ENCODE measurements at places on chromosomes 1 and 21.

- no peak for DNase-seq
Observed at GRCh38 chr1:244674446-244674845, 21.5 kb downstream of the DESI2 start.

DNA sequence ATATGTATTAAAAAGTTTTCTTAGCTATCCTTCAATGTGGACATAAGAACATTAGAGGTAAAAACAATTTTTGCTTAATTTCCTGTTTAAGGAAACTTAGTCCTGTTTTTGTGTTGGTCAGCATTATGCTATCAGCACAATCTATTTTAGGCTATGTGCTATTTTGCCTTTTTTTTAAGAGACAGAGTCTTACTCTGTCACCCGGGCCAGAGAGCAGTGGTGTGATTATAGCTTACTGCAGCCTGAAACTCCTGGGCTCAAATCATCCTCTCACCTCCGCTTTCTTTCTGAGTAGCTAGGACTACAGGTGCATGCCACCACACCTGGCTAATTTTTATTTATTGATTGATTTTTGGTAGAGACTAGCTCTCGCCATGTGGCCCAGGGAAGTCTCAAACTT is 199.1 kb upstream of the TMPRSS15 start:
- no peak for DNase-seq

DNA sequence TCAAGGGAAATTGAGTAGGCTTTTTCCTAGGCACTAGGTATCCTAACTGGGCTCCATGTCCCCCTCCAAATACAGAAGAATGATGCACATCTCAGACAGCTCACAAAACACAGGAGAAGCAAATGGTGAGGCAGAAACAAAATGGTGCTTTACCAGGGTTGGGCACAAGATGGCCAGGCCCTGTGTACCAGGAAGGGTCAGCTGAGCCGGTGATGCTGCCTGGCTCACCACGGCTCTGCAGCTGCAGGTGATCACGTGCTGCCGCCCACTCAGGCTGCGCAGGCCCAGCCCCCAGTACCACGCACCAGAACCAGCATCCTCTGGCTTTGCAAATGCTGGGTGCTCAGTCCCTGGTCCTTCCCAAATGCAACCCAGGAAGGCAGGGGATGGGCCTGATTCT is 993 bp upstream of the DSCAM start:
- DNase-seq: no peak

- DNase-seq: no peak
Observed at GRCh38 chr1:235304549-235305451, 23.2 kb downstream of the ARID4B start.

DNA sequence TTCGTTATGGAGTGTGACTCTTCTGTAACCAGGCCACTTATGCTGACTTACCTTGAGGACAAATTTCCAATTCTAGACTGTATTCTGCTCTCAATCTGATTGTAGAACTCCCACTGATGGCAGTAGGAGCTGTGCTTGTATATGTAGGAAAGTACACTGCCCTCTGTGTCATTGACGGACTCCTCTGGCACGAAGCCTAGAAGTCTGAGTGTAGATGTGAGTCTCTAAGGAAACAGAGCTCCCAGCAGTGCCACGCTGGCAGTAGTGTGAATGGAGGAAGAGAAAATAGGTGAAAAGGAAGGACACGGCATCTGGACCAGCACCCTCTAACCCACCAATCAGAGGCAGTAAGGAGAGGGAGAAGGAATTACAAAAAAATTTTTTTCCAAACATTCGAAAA is 130.4 kb upstream of the ADGRL2 start:
- no peak for DNase-seq

DNA sequence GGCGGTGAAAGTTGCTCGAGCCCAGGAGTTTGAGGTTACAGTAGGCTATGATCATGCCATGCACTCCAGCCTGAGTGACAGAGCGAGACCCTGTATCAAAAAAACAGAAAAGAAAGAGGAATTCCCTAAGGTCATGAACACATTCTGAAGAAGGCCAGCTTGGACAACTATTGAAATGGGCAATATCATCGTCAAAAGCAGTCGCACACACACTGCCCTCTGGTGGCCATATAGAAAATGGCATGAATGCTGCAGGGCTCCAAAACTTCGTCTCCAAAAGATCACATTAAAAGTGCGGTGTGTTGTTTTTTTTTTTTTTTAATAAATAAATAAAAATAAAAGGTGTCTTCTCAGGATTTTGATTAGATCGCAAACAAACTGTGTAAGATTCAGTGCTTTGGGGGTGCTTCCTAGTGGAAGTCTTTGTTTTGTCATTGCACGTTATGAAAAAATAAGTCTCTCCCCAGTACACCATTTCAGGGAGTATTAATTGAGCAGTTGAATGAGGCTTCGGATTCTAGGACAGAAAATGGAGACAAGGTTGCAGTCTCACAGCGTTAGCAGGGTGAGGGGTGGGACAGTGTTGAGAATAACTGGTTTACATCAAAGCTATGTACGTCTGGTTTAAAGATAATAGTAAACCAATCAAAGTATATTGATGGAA is 87.5 kb upstream of the FMN2 start:
- DNase-seq: no peak

- DNase-seq: no peak
Observed at GRCh38 chr1:76868154-76868882, 1.0 kb downstream of the ST6GALNAC5 start.

DNA sequence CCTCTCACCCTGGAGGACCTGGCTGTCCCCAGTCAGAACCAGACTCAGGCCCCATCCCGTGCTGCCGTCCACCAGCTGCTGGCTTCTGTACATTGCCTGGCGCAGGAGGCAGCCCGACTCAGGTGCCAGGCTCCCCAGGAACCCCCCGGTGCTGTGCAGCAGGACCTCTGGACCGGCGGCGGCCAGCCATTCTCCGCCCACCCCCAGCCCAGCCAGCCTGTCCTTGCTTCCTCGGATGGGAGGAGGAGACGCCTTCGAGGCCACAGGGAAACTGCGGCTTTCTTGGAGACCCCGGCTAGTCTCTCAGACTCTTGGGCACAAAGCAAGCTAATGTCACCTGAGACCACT is 4.4 kb downstream of the C1orf167 start:
- DNase-seq: no peak

DNA sequence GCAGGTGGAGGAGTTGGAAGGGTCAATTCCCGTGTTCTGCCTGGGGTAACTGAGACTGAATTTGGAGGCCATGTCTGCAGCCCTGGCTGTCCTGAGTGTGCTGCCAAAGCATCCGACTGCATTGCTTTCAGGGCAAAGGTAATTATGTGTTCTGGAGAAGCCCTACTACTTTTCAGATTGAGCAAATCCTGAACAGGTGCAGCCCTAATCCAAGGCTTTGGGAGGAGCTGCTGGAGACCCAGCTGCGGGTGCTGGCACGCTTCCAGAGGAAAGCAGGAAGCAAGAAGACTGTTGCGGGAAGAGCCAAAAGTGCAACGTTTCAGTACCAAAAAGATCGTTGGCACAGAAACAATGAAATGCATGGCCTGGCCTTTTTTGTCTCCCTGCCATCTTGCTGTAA is 73.7 kb upstream of the NRIP1 start:
- no peak for DNase-seq

DNA sequence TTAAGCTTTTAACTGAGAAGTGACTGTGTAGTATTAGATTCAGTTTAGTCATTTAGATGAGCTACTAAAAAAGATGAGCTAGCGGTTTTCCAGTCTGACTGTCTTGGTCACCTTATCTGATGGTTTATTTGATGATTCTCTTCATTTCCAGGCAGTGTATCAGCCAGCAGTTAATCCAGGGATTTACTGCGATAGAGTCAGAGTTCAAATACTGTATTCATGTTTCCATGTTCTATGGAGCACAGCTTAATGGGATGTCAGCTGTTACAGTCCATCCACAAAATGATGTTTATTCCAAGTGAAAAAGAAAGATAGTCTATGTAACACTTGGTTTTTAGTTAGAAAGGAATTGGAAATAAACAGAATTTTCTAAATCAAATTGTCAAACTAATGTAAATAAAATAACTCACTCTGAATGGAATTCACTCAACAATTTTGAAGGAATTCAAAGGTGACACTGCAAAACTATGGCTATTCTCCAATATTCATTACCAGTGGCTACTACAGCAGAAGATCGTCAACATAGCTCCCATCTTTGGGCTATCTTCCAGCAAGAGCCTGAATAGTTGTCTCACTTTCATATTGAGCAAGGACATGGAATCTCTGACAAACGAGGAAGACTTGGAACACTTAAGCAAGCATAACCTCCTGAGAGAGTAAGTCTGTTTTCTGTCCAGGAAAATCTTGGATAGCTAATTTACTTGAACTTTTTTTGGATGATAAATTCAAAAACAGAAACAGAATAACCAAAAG is 54.6 kb upstream of the DPT start:
- DNase-seq: no peak

DNA sequence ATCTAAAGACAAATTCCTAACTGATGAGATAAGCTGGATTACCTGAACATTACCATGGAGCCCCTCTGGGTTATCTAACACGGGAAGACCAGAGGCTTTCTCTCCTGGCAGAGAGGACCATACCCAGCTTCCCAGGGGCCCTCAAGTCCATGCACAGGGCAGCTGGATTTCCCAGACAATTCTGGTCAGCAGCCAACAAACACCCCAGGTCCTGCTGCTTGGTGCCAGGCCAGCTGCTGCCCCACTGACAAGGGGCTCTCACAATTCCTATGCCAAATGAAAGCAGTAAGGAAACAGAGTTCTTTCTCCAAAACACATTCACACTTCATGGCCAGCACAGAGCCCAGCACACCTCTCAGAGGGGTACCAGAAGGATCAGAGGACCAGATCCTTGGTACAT is 114.2 kb downstream of the HLCS start:
- no peak for DNase-seq

DNA sequence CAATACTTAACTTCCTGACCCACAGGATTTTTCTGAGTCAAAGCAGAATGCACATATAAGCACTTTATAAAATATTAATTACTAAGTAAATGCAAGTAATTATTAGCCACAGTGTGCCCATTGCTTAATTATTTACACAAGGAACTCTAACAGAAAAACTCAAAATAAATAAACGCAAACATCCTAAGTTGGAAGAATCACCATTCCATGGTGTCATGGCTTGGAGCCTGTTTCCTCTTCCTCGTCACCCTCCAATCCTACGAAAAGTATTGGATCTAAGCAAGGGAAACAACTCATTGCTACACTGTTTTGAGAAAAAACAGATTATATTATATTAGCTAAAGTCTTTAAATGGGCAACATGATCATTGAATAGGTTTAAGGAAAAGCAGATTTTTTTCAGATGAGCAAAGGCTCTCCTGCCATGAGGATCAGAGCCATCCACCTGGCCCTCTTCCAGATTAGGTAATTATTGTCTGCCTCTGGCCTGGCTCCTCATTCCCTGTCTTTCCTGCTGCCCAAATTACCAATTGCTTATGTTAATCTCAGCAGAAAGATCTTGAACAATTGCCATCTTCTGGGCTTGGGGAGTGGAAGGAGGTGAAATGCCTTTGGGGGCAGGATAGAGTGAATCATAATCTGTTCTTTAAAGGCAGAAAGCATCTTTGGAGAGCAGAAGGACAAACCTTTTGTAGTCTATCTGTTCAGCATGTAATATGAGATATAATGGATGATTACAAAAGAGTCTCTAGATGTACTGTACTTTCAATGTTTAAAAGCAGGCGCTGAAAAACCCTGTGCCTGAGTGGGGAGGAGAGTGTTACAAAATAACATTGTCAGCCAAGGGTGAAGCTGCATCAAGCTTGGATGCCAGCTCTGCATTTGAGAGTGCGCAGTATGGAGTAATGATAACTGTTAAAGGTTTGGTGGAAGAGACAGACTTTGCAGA is 121.2 kb downstream of the DUSP10 start:
- DNase-seq: no peak

- no peak for DNase-seq
Observed at GRCh38 chr1:183423541-183423940, 5.4 kb upstream of the NMNAT2 start.

GRCh38 chr1:228512781-228513198 is 25.6 kb downstream of the RNF187 start:
- no peak for DNase-seq

DNA sequence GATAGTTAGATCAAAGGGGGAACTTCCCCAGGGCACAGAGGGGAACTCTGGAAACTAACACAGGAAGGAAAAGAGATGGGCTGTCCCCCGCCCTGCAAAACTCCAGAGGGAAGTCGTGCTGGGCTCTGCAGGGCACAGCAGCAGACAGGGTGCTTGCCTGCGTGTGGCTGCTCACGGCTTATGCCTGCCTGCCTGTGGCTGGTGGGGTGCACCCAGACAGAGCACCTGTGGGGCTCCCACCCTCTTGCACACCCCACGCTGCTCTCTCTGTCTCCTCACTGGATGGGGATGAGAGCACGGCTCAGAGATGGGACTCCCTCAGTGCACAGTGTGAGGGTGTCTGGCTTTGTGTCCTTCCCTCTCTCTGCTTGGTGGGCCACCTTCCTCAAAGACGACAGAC is 13.5 kb upstream of the ETV3L start:
- no peak for DNase-seq

DNA sequence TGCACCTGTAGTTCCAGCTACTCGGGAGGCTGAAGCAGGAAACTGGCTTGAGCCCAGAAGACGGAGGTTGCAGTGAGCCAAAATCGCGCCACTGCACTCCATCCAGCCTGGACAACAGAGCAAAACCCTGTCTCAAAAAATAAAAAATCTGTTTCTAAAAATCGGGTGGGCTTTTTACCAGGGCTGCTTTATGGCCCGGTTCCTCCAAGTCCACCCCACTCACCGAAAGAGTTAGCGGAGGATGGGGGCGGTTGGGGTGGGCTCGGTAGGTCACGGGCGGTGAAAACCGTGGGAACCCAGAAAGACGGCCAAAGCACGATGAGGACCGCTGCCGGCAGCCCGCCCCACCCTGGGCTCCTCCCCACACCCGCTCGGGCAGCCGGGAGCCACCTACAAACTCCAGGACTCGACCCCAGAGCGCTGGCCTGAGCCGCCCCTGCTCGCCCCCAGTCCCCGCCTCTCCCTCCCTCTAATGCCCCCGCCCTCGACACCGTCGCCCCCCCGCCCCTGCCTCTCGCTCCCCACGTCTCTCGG is 846 bp upstream of the PER3 start:
- peak; percentile 18 for DNase-seq

GRCh38 chr1:229251185-229251584 is 19.7 kb upstream of the RAB4A start:
- no peak for DNase-seq

GRCh38 chr1:212430416-212430815 is 2.3 kb upstream of the NENF start:
- no peak for DNase-seq

DNA sequence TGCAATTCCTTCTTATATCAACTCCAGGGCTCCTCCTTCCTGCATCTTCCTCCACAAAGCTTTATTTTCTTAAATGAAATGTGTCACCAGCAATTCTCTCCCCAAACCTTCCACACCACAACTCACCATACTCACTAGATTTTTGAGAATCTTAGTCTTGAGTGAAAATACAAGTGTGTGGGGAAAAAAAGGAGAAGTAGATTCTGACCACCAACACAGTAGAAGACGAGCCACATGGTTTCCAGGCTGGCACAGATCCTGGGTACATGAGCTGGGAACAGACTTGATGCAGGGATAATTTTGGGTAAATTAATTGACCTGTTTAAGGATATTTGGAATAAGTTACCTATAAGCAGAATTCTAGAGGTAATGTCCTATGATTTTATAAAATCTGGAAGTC is 72.8 kb upstream of the KCNJ15 start:
- no peak for DNase-seq
